ENCODE measurements at places on chromosomes 6 and 20. TPM values are rescaled to one million over a fixed set of nuclear protein-coding genes. Genes with fewer than 3 reads are reported as not detected.
A peak's percentile ranks its signal among the peaks of the same experiment; 100 is the strongest.

DNA sequence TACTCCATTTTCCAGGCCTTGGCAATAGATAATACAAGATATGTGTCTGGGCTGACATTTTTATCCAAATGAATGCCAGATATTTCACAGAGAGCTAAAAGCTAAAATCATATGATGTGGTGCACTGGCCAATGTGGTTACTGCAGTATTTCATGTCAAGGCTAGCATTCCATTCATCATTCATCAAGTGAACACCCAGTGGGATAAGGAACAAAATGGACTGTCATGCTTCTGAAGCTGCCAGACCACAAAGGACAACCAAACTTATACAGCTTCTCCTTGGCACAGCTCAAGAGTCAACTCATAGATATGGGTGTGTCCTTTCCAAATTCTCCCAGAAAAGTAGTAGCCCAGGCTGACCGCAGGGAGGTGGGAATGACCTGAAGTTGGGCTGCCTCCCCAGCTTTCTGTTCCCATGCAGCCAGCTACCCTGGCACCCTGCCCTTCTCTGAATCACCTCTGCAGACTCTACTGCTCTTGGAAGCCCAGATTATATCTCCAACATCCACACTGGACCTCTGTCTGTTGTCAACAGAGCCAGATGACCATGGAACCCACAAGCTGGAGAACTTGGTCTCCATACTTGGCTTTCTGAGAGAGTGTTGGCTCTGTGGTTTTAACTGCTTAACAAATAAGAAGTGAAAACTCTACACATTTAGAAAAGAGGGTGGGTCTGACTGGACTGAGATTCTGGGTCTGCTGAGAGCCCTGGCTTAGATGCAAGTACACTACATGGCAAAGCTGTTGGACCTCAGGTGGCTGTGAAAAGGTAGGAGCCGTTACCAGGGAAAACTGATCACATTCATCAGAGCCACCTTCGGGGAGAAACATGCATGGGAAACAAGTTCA is 122.8 kb downstream of the ALDH8A1 start:
- no peak for DNase-seq

DNA sequence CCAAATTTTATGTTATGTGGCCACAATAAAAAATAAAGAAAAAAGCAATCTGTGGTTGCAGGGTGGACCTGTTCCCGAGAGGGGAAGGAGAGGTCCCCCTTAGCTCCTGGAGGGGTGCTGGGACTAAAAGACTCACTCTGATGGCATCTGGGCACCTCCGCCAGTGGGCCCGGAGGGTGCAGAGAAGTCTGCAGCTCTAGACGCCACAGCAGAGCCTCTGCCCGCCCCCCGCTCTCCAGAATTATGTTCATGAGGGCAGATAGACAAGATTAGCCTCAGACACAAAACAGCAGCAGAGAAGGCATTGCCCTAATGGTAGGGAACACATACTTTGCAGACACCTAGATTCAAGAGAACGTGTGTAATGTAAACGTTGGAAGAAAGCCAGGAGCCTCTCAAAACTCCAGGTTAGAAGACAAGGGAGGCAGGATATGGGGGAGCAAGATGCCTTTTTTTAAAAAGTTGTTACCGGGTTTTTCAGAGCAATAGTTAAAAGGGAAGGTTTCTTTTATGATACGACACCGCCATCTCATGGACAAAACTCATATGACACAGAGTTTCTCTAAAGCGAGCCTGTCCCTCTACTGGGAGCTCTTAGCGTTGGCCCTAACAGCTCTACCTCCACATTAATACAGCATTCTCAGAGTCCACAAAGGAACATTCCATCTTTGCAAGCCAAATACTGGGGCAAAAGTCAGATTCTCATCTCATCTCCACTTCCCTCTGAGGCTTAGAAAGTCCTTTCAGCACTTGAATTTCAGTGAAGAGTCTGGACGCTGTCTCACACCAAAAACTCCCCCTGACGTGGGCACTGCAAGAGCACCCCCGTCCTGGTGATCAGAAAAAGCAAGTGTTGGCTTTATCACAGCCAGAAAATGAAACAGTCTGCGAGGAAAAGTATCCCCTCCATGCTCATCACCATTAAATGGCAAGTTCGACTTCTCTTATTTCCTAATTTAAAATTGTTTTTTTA is 47.2 kb downstream of the FOXF2 start:
- DNase-seq, result peak; percentile 90

- no peak for DNase-seq
These were observed 14.0 kb downstream of the IGF2R start for GRCh38 chr6:159982731-159983506.

GRCh38 chr6:1137849-1138248 is 174.0 kb upstream of the FOXQ1 start:
- DNase-seq, result no peak

DNA sequence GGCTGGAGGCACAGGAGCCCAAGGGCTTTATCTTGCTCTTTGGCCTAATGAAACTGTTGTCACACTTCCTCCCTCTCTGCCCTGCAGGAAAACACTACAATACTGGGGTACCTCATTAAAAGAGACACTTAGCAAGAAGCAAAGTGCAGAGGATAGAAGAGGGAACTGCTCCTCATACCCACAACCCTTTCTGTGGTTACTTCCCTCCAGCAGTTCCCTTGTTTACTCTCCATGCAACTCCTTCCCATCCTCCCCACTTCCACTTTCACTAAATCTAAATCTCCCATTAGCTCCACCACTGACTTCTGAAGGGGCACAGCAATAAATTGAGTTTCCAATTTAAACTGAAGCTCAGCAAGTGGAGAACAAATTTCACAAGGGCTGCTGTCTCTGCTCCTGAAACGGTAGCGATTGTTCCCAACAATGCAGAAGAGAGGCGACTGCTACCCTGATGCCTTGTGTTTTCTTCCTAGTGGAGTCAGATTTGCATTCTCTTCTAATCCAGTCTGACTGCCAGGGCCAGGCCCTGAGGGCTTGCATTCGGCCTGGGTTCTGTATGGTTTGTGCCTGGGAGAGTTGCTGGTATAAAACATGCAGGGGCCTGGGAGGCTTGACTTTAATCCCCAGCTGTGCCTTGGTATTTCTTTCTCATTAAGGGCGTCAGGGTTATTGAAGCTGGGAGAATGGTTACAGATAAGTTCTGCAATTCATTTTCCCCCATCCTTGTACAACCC is 454.7 kb downstream of the TFAP2B start:
- no peak for DNase-seq

GRCh38 chr20:21702553-21703470 is 2.7 kb upstream of the PAX1 start:
- DNase-seq, result peak; percentile 92

DNA sequence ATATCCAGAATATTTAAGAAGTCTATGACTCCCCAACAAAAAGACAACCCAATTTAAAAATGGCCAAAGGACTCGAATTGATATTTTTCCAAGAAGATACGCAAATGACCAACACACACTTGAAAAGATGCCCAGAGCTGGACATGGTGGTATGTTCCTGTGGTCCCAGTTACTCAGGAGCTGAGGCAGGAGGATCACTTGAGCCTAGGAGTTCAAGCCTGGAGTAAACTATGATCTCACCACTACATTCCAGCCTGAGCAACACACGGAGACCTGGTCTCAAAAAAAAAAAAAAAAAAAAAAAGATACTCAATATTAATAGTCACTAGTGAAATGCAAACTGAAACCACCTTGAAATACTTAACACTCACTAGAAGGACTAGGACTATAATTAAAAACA is 12.2 kb upstream of the ARMC2 start:
- no peak for DNase-seq

DNA sequence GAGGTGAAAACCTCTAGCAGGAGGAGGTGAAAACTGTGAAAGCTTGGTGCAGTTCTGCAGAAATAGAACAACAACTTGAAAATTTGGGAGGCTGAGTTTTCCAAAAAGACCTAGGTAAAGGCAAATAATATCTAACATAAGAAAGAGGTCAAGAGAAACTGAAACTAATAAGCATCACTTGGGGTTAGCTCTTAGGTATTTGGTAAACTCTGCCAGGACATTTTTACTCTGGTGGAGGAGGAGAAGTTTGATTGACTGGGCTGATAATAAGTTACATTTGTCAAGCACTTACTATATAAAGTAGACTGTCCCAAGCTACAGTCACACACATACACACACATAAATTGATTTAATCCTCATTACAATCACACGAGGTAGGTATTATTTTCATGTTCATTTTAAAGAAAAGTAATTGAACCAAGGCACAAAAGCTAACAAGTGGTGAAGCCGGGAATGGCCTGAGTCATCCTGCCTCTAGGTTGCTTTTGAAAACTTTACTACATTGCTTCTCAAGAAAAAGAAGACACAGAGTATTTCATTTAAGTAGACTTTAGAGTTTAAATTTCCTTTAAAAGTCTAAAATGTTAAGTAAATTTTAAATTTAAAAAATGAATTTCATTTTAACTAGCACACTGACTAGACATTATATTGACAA is 275.5 kb downstream of the PTPRK start:
- DNase-seq, result no peak

GRCh38 chr6:118697554-118697953 is 46.2 kb upstream of the CEP85L start:
- no peak for DNase-seq

GRCh38 chr6:111411978-111412566 is 70.9 kb downstream of the REV3L start:
- no peak for DNase-seq

TNFRSF21 gene
- 21.8 TPM for total RNA-seq

TPX2 gene
- total RNA-seq, result 6.5 TPM

PCED1A gene
- total RNA-seq, result 33.5 TPM

SHLD1 gene
- 5.7 TPM for total RNA-seq

Data from lung (tissue), 17 donors.